SHP77 treated with DMSO at 0.1 percent for 48 hours (cell line): ENCODE measurements at places on chromosomes 5 and 9.

DNA sequence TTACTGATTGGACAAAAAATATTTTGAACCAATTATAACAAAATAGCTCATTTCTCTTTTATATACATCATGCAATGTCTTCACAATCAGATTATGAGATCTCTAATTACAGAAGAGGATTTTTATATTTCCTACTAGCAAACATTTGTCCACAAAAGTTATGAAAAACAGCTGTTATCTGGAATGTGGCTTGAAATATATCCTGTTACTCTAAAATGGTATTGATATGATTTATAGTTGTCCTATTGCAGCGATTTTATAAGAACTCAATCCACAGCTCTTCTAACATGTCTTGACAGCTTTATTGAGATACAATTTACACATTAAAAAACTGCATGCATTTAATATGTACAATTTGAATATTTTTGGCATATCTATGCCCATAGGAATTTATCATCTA, 779.9 kb upstream of the ACO1 start:
- no peak for DNase-seq

DNA sequence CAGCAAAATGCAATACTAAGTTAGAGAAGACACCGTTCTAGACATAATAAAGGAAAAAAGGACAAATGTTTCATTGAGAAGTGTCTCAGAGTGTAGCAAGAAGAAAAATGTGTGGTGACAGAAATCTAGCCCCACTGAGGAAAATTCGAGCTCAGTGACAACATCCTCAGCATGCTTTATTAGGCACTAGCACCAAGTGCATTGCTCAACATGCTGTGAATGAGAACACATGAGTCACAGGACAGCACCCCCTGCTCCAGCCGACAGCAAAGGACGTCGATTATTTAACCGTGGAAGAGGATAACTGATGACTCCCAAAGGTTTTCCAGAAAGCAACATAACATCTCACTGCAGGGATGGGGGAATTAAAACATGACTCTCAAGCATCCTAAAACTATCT, 182.7 kb downstream of the GNAQ start:
- no peak for DNase-seq

DNA sequence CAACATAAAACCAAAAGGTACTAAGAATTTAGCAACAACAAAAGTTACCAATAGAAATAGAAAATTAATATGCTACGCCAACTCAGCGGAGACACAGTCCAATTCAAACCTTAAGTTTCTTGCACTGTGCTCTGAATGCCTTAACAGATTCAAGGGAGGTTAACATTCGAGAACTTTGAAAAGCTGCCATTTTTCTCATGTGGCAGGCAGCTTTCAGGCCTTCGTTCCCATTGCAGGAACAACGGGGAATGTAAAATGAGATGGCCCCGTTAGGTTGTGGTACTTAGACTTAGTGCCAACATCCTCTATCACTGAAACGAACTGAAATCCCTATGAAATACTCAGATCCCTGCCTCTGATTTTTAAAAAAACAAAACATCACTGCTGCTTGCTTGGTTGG, 22.4 kb downstream of the FNBP1 start:
- no peak for DNase-seq

GRCh38 chr5:149903404-149903803, 41.2 kb downstream of the PDE6A start:
- DNase-seq, result no peak

- no peak for DNase-seq
Measured at GRCh38 chr5:88322785-88323184, 54.1 kb upstream of the TMEM161B start.

DNA sequence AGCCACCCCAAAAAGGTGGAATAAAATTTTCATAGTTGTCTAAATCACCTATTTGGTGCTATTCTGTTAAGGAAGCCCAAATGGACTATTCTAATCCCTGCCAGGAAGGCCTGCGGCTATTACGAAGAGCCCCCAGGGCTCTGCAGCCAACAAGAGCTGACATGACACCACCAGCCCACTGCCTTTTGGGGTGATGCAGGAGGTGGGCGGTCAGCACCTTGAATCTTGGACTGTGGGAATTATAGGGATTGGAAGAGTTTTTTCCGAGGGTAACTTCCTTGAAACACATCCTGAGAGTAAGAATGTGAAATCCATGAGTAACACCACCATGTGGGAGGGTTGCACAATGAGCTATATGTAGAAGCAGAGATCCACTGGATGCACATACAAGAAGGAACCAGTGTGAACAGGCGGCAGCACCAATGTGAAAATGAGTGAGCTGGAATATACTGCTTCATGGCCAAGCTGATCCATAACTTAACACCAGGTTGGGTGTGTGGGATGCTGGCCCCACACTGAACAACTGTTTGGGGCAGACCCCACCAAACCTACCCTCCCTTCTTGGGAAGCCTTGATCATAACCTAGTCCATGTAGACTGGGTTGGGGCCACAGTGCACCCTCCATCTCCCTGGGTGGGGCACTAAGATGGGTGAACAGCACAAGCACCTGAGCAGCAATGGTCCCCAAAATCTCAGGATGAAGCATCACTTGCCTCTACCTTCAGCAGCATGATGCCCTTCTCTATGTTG, 239.0 kb downstream of the FSTL4 start:
- no peak for DNase-seq

- DNase-seq, result peak; percentile 57
Measured at GRCh38 chr5:30030101-30030500, 1163.4 kb upstream of the CDH6 start.

DNA sequence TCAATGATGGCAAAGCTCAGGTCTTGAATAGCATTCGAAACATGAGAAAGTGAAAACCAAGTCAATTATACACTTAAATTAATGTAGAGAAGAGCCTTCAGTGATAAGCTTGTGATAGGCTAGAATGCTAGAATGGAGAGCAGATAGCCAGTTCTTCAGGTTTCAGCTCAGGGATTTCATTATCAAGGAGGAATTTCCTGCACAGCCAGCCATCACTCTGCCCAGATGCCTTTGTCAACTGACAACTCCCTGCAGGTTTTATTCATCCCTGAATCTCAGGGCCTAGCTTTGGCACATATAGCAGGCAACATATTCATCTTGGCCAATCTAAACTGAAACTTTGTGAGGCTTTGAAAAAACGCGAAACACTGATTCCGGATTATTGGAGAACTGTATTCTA, 199.3 kb upstream of the CDH6 start:
- no peak for DNase-seq

DNA sequence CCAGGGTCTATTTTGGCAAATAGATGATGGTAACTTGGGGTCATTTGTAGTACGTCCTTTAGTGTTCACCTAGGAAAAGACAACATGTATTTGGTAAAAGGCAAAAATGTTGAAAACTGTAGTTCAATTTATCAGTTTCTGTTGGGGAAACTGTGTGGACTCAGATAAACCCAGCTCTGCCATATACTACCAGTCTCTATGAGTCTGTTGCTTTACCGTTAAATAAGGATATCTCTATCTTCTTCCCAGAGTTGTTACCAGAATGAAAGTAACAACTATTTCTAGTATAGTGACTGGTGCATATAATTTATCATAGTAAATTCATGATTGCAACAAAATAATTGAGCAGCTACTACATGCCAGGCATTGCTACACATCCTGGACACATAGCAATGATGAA, 3.8 kb upstream of the IQGAP2 start:
- no peak for DNase-seq

DNA sequence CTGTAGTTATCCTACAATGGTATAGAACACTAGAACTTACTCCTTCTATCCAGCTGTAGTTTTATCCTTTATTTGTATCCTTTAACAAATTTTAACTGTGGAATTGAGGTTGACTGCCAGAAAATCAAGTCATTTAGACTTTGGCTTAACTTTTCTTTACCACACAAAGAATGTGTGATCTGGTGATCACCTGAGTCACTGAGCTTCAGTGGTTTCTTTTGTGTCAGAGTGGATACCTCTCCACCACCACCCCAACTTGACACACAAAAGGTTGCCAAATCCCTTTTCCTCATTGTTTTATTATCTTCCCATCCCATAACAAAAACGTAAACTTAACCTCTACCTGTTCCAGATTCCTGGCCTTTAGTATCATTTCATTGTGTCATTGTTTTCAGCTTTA, 5.5 kb downstream of the OTULIN start:
- DNase-seq, result no peak

- no peak for DNase-seq
Measured at GRCh38 chr5:59279979-59280378, 613.5 kb downstream of the PDE4D start.

DNA sequence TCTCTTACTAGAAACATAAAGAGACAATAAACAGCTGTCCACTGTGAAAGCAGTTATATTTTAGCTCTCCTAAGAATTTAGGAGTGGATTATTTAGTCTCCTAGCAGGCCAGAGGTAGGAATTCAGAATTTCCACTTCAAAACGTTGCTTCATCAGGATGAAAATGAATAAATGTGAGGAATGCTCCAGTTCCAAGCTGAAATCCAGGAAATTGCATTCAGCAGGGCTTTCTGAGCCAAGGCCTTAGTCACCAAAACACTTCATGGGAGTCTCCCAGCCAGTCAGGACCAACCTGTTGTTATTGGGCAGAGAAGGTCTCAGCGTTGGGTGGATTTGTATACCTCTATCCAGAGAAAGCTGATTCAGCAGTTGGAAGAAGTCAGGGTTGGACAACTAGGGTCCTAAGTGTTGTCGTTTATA, 1040.3 kb downstream of the TLE1 start:
- no peak for DNase-seq

GRCh38 chr5:10337986-10338385, 15.5 kb upstream of the MARCHF6 start:
- DNase-seq, result no peak

GRCh38 chr9:73153793-73154227, 2.1 kb downstream of the ANXA1 start:
- no peak for DNase-seq

GRCh38 chr5:138911441-138911840, 36.3 kb upstream of the LRRTM2 start:
- DNase-seq, result no peak

DNA sequence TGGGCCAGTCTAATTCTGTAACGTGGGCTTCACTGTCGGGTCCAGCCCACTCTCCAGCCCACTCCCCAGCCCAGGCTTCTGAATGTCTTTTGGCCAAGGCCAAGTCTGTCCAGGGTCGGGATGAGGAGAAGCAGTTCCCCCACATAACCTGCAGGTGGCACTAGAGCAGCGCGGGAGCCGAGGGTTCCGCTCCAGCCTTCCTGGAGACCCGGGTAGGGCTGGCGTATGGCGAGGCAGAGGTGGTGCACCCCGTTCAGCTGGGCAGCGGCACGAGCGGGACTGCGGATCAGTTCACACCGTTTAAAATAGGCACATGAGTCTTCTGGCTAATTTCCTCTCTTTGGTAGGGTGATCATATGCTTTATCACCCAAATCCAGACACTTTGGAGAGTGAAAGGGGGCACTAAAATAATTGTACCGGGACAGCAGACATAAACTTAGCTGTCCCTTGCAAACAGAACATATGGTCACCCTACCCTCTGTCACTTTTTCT, 185.9 kb downstream of the MSX2 start:
- no peak for DNase-seq

- no peak for DNase-seq
Measured at GRCh38 chr9:120729791-120730241, 15.5 kb upstream of the MEGF9 start.

DNA sequence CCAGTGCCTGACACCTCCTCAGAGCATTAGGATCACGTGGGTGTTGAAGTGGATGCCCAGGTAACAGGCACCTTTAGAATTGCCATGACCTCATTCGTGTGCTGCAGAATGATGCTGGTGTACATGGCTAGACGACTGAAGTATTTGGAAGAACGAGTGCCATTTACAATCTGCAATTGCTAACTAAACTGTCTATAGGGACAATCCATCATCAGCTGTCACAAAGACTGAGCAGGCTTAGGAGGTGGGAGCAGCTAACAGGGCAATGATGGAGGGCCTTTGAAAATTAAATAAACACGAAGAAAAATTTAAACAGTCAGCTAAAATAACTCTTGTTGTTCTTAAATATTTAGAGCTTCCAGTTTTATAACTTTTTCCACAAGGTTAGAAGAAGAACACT, 375.8 kb downstream of the GADD45G start:
- no peak for DNase-seq
